CD4-positive, alpha-beta T cell (primary cell): ENCODE measurements at places on chromosomes 4 and X.

- peaks cover 4% of the 10 kb centered on the region for H3K27me3 ChIP-seq
- no peak overlapping the region for H3K4me3 ChIP-seq
- no peaks in the 10 kb centered on the region for H3K36me3 ChIP-seq
- no peak overlapping the region for H3K27ac ChIP-seq
Observed at GRCh38 chr4:7173841-7174449, 18.4 kb upstream of the SORCS2 start.

DNA sequence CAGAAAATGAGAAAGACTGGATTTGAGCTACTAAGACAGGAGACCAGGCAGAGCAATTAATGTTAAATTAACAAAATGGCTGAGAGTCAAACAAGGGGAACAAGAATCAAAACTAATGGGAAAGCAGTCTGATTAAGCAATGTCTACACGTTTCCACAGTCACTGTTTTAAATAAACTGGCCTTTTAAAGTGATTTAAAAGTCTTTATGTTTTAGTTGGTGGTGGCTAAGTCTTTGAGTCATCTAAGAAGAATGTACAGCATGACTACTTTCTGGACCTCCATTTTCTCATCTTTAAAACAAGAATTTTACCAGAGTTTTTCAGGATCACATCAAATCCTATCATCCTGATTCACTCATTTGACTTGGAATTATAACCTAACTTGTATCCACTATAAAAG is 233.8 kb downstream of the ENOX2 start:
- no peak overlapping the region for H3K27ac ChIP-seq
- H3K4me1 ChIP-seq, result no peaks in the 10 kb centered on the region
- H3K4me3 ChIP-seq, result no peak overlapping the region
- no peaks in the 10 kb centered on the region for H3K27me3 ChIP-seq
- peaks cover 12% of the 10 kb centered on the region for H3K36me3 ChIP-seq

GRCh38 chr4:26916195-26916594 is 55.6 kb downstream of the STIM2 start:
- H3K36me3 ChIP-seq, result peaks cover 20% of the 10 kb centered on the region
- no peak overlapping the region for H3K27ac ChIP-seq
- no peaks in the 10 kb centered on the region for H3K27me3 ChIP-seq
- peaks cover 4% of the 10 kb centered on the region for H3K4me1 ChIP-seq
- no peak overlapping the region for H3K4me3 ChIP-seq
- no peak for DNase-seq

DNA sequence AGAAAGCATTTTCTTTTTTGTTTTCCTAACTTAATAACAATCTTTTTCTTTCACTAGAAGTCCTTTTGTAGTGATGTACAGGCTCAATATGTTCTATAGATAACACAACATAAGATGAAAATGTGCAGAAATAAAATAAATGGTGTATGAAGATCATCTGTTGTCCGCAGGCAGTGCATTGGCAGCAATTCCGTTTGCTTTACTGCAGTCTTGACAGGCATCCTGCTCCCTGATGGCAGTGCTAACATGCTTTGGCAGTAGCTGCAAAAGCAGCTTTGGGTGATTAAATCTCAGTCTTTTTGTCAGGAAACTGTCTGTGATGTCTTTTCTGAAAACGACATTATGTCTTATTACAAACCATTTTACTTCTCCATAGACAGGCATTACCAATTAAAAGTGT is 131.4 kb downstream of the TRAM1L1 start:
- no peak overlapping the region for H3K4me3 ChIP-seq
- H3K4me1 ChIP-seq, result no peaks in the 10 kb centered on the region
- DNase-seq, result no peak

DNA sequence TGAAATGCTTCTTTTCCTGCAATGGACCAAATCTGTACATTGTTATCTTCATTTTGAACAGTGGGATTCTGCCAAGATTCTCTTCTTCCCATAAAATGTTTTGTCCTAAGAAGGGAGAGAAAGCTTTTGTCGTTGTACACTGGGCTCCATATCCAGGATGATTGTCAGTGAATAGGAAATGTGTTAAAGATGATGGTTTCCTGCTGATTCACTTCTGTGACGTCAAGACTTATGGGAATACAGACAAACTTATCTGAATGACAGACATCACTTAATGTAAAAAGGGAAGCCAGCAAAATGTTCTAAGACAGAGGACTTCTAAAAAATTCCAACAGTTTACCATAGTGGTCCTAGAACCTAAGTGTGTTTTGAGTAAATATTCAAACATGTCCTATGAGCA is 53.7 kb upstream of the HPF1 start:
- H3K4me3 ChIP-seq, result no peak overlapping the region
- no peaks in the 10 kb centered on the region for H3K4me1 ChIP-seq
- peaks cover 7% of the 10 kb centered on the region for H3K27me3 ChIP-seq
- no peak overlapping the region for H3K27ac ChIP-seq
- no peaks in the 10 kb centered on the region for H3K36me3 ChIP-seq
- DNase-seq, result no peak

DNA sequence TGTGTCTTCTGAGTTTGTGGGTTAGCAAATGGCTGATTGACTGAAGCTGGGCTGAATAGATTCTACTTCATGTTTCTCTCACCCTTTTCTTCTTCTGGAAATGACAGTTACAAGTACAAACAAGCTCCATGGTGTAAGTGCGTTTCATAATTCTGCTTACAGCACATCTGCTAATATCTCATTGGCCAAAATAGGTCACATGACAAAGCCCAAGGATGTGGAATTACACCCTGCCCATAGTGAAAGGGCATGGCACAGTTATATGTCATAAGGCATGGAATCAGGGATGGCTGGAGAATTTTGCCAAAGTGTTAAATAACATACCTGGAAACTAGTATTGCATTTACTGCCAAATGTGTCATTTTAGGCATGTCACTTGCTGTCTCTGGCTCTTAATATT is 327.2 kb downstream of the NKX6-1 start:
- no peak overlapping the region for H3K27ac ChIP-seq
- no peaks in the 10 kb centered on the region for H3K4me1 ChIP-seq
- no peaks in the 10 kb centered on the region for H3K27me3 ChIP-seq
- no peaks in the 10 kb centered on the region for H3K36me3 ChIP-seq

DNA sequence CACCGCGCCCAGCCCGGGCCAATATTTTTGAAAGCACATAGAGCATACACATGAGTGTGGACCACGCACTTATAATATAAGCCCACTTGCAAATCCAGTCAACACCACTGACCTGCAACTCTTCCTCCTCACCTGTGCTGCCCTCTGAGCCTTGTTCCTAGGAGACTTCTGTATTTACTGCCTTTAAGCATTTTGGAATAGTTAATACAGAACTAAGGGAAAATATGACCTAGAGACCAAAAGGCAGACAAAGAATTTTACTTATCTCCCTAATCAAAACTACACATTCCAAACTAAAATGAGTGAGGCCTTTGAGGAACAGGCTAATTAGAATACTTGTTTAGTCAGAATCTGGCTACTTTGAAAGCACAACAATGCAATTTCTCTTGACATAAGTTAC is 89.1 kb downstream of the RELL1 start:
- H3K36me3 ChIP-seq, result no peaks in the 10 kb centered on the region
- no peaks in the 10 kb centered on the region for H3K27me3 ChIP-seq
- H3K4me3 ChIP-seq, result no peak overlapping the region
- no peaks in the 10 kb centered on the region for H3K4me1 ChIP-seq
- no peak overlapping the region for H3K27ac ChIP-seq
- no peak for DNase-seq

DNA sequence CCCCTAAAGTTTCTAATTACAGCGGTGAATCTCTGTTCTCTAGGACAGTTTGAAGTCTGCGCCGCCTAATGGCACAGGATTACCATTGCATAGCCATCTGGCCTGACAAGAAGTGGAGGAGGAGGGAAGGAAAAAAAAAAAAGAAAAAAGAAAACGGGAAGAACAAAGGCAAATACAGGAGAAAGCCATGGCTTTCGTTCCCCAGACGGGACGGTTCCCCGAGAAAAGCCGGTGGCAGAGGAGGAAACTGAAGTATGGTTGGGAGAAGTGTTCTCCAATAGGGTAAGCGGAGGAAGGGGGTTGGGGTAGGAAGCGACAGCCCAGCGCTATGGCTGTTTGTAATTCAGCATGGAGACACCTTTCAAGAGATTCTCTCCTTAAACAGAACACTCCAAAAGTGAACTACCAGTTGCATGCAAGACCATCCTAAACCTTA is 80.8 kb downstream of the HMGN5 start:
- peaks cover 6% of the 10 kb centered on the region for H3K4me1 ChIP-seq
- no peak overlapping the region for H3K27ac ChIP-seq
- DNase-seq, result peak; percentile 61
- H3K27me3 ChIP-seq, result no peaks in the 10 kb centered on the region

DNA sequence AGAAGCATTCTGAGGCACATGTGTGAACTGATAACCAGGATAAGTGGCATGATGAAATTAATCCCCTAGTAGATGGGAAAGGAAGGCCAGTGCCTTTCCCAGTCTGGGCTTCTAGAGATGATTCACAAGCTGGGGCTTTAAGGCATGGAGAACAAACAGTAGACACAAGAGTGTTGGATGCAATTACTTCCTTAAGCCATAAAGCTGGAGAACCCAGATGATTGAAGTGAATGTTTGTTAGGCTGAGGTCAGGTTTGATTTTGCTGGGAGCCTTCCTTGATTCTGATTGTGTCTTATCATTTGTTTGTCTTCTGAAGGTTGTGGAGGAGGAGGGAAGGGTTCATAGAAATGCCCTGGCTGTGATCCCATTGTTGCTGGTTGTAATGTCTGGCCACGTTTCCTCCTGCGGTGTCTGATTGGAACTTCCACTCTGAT is 125.2 kb downstream of the NHS start:
- no peaks in the 10 kb centered on the region for H3K27me3 ChIP-seq
- no peak overlapping the region for H3K4me3 ChIP-seq
- DNase-seq, result no peak
- H3K4me1 ChIP-seq, result no peaks in the 10 kb centered on the region

DNA sequence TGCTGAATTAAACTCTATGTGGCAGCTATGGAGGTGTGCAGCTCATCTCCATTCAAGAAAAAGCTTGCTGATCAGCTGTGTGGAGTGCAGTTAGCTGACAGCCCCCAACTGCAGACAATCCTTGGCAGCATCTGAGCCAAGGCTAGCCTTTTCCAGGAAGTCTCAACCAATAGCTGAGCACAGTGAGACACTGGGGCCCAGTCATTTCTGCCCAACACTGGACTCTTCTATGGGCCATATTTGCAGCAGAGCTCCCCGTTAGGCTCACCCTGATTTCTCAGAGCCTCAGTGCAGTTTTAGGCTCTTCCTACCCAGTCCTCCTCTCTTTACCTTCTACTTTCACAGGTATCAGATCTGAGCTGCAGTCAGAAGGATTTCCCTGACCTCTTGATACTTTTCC is 12.9 kb downstream of the DDX53 start:
- no peaks in the 10 kb centered on the region for H3K27me3 ChIP-seq
- no peak overlapping the region for H3K4me3 ChIP-seq
- no peak overlapping the region for H3K27ac ChIP-seq

DNA sequence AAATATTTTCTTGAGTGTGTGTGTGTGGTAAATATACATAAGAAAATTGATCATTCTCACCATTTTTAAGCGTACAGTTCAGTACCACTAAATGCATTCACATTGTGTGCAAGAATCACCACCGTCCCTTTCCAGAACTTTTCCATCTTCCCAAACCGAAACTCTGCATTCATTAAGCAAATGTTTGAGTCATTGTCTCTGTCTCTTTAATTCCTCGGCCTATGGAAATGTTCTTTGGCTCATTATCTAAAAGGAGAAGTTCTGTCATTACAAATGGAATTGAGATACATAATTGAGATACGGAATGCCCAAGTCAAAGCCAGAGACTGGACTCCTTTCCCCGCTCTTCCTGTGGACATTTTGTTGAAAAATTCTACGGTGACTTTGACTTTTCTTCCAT is 168.9 kb downstream of the DCLK2 start:
- no peaks in the 10 kb centered on the region for H3K36me3 ChIP-seq
- H3K27me3 ChIP-seq, result no peaks in the 10 kb centered on the region
- no peak for DNase-seq

DNA sequence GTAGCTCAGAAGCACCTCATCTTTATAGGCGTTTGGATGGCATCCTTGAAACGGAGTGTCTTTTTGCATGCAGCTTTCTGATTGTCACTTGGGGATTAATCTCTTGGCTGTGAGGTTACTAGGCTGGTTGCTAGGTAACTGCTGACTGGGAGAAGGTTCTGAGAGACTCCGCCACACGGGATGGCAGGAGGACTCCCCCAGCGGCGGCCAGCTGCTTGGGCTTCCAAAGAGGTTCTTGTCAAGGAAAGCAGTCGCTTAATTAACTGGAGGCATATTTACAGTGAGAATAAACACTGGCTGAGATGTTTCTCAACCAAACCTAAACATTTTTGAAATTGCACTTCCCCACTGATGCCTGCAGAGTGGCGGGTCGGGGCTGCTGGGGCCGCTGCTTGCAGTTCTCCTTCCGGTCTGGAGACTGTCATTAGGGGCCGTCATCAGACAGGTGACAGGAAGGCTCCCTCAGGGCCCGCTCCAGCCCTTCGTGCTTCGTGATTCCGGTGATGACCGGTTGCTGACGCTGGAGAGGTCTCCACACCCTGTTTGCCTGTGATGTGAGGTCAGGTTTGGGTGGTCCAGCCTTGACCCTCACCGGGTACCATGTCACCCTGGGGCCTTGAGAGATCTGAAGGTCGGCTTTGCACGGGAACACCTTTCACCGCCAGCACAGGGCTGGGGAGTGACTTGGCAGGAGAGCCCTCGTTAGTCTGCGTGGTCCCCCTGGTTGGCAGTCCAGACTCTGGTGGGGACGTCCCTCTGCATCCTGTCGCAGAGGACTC is 9.1 kb downstream of the NSG1 start:
- no peak for DNase-seq
- H3K4me1 ChIP-seq, result no peaks in the 10 kb centered on the region
- H3K27ac ChIP-seq, result no peak overlapping the region
- peaks cover 11% of the 10 kb centered on the region for H3K36me3 ChIP-seq
- no peak overlapping the region for H3K4me3 ChIP-seq

DNA sequence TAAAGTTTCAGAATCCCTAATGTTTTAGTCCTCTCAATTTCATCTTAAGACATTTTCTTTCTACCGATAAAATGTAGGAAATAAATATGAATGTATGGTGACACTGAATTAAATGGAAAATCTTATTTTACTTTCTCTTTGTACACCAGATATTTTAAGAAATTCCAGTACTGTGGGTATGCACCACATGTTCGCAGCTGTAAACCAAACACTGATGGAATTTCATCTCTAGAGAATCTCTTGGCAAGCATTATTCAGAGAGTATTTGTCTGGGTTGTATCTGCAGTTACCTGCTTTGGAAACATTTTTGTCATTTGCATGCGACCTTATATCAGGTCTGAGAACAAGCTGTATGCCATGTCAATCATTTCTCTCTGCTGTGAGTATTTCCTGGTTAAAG is 26.9 kb downstream of the C4orf46 start:
- DNase-seq, result no peak
- H3K4me1 ChIP-seq, result no peaks in the 10 kb centered on the region
- H3K36me3 ChIP-seq, result no peaks in the 10 kb centered on the region
- no peak overlapping the region for H3K27ac ChIP-seq

GRCh38 chrX:74536832-74537371 is 77.5 kb downstream of the RLIM start:
- H3K27ac ChIP-seq, result no peak overlapping the region
- H3K4me3 ChIP-seq, result peak overlapping the region; percentile 76
- H3K36me3 ChIP-seq, result no peaks in the 10 kb centered on the region
- no peak for DNase-seq

GRCh38 chrX:136157187-136157586 is 9.9 kb downstream of the FHL1 start:
- no peaks in the 10 kb centered on the region for H3K36me3 ChIP-seq
- no peak overlapping the region for H3K4me3 ChIP-seq
- DNase-seq, result no peak

- H3K4me3 ChIP-seq, result no peak overlapping the region
- DNase-seq, result no peak
- no peaks in the 10 kb centered on the region for H3K4me1 ChIP-seq
- no peaks in the 10 kb centered on the region for H3K36me3 ChIP-seq
- no peak overlapping the region for H3K27ac ChIP-seq
Observed at GRCh38 chr4:139575072-139575471, 19.1 kb upstream of the SETD7 start.

GRCh38 chrX:119757979-119758730 is at the start of gene SOWAHD:
TSS of gene SOWAHD (plus strand) at chrX:119758588. CDS start at chrX:119758668, 80 bp downstream.
- H3K36me3 ChIP-seq, result no peaks in the 10 kb centered on the region
- H3K4me1 ChIP-seq, result peaks cover 66% of the 10 kb centered on the region
- peak within 1 kb of the TSS; percentile 60 for H3K4me3 ChIP-seq
